ENCODE measurements at places on chromosomes 3 and 15.

- no peak for DNase-seq
These were observed 99.5 kb upstream of the FOXB1 start for GRCh38 chr15:59904450-59905135.

DNA sequence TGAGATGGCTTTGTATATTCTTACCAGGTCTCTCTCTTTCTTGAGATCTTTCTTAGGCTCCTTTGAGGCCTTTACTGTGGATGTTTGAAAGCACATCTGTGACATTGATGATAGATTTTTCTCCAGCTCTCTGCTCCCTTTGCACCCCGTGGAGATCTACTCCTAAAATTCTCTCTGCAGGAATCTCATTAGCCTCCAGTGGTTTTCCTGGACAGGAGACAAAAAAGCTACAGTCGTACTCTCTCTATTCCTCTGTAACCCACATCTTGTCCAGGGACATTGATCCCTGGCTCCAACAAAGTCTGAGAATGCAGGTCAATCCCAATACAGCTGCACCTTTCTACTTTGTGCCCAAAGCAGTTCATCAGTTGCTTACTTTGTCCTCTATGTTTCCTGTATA, 68.2 kb downstream of the RBMS3 start:
- no peak for DNase-seq

DNA sequence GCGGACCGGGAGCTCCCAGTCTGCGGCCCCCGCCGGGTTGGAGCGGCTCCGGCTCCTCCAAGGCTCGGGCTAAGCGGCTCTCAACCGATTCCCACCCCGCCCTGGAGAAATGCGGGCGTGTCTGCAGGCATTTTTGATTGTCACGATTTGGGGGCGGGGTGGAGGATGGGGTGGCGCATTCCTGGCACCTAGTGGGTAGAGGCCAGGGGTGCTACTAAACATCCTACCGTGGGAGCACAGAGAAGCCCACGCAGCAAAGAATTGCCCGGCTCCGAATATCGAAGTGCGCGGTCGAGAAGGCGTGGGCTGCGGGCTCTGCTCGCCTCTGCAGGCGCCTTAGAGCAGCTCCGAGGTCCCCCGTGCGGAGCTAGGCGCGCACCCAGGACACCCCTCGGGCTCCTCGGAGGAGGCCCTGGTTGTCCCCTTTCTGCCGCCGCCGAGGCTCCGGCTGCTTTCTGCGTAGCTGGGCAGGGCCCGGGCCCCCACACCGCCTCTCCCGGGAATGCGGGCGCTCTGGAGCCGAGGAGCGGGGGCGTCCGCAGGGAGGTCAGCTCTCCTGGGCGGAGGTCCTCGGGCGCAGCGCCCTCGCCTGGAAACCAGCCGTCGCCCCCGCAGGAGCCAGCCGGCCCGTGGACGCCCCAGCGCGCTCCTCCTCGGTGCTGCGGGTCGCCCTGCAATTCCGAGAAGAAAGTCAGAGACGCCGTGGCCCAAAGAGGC, 16.5 kb upstream of the LAMP3 start:
- peak; percentile 71 for DNase-seq

DNA sequence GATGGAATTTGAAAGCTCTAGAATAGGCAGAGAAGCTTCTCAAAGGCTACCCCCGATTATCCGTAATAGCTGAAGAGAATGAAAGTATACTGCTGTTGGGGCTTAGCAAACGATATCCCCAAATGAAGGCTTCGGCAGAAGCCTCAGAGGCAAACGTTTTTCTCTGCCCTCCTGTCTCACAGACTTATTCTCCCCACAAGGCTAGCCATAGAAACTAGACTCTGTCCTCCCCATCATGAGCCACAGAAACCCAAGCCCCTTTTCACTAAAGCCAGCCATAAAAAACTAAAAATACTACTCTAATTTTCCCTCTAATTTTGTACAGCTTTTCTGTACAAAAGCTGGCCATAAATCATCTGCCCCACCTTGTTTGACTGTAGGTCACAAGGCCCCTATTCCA, 413.4 kb upstream of the CFAP20DC start:
- DNase-seq = no peak

GRCh38 chr15:33810073-33810595, 158.2 kb upstream of the CHRM5 start:
- no peak for DNase-seq

DNA sequence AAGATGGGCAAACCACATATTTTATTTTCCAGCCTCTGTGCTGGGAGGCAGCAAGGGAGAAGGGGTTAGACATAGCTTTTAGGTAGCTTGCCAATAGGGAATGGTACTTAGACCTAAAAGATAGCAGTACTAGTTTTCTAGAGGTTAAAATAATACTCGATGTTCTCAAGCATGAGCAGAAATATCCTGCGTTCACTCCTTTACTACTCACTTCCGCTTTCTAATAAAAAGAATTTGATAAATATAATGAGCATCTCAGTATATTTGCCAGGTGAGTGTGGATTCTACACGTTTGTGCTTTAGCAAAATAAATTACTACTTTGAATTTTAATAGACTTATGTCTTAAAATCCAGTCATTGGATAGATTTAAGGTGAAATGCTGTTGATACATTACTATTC, 39.4 kb upstream of the CD47 start:
- DNase-seq = no peak

GRCh38 chr3:191882289-191882688, 421.3 kb downstream of the PYDC2 start:
- DNase-seq = peak; percentile 9

- DNase-seq = peak; percentile 46
These were observed 1.1 kb downstream of the NPTN start for GRCh38 chr15:73631915-73632669.

DNA sequence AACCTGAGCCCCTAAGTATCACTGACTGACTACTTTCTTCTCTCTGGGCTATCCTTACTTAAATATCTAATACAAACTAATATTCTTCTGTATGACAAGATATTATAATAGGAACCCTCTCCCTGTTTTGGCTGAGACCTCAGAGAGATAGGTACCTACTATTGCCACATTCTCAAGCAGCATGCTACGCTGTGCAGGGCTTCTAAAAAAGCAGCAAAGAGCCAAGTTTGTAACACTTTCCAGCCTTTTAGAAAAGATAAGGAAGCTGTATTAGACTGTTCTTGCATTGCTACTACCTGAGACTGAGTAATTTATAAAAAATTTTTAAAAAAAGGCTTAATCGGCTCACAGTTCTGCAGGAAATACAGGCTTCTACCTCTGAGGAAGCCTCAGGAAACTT, 126.8 kb upstream of the ABI3BP start:
- no peak for DNase-seq

DNA sequence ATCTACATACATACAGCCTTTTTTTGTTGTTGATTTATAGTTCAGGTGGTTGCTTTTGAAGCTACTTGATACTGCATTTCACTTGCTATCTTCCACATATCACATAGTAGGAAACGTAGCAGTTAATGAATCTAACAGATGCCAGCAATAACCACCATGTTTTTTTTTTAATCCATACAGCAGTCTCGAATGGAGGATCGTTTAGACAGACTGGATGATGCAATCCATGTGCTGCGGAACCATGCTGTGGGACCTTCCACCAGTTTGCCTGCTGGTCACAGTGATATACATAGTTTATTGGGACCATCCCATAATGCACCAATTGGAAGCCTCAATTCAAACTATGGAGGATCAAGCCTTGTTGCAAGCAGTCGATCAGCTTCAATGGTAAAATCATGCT, 123.2 kb upstream of the CGNL1 start:
- no peak for DNase-seq

- no peak for DNase-seq
These were observed 2.9 kb downstream of the CBLB start for GRCh38 chr3:105865867-105866350.

GRCh38 chr3:153103406-153103945, 58.5 kb upstream of the RAP2B start:
- DNase-seq = no peak

DNA sequence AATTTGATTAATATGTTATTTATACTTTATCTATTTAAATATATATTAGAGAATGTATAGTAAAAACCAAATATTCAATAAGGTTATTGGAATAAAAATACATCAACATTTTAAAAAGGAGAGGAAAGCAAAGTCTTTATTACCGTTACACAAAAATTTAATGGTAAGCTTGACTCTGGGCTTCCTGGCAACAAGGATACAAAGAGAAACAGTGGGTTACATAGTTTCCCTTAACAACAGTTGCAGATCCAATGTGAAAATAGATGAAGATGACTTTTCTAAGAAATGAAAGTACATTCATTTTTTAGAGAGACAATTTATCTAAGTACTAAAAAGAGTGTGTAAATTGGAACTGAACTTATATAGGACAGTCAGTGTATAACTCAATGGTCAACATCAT, 6.0 kb upstream of the PHLDB2 start:
- no peak for DNase-seq

DNA sequence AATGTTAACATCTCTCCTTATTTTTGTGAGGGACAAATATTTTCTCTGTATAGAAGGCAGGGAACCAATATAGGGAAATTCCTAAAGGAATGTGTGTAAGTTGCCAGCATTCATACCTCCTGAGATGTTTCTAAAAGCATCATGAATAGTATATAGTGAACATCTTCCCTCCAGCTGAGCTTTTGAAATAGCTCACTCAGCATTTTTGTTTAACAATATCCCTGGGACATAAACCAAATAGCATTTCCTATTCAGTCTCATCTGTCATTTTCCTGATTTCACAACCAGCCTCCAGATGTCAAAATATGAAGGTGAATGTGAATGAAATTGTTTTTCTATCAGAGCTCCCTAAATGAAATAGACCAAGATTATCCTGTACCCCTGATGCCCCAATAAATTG, 137.2 kb downstream of the PPM1L start:
- DNase-seq = no peak

- no peak for DNase-seq
These were observed 33.1 kb downstream of the TP63 start for GRCh38 chr3:189664311-189664710.

DNA sequence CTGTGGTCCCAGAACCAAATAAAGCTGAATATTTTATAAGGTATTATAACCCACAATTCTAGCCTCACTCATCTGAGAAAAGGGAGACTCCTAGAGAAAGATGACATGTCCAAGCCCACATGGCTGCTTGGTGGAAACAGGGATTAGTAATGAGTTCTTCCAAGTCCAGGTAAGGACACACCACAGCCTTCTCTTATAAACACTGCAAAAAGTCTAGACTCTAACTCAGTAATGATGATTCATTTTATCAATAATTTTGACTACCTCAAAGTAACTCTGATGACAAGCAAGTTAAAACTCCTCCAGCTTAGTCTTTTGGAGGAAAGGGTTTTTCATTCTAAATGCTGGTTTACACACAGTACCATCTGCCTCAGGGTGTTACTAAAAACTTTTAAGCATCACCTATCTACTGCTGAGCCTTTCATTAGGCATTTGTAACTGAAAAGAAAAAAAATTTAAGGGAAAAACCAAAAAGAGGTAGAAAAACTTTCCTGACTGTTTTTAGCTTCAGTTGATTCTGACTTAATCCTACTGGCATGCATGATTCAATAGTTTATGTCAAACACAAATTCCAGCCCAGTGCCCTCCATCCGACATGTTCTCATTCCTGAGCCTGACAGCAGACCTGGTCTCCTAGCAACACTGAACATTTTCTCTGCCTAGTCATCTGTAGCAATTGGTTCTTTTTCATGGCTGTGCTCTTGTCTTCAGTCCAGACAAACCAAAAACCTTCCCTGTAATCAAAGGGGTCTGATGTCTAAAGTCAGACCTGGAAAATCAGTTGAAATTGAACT, 43.9 kb downstream of the P3H2 start:
- DNase-seq = peak; percentile 63

DNA sequence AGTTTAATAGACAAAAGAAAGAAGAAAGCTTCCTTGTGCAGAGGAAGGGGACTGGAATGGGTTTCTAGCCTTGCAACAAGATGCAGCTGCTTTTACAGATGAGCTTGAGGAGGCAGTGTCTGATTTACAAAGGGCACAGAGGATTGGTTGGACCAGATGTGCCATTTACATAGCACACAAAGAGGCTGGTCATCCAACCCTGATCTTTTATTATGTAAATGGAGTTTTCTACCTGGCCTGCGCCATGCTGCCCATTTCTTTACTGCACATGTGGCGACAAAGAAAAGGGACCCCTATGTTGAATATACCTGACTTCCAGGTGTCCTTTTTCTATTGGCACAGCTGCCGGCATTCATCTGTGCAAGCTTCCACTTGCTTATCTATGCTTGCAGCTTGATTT, 409.4 kb upstream of the FRG2C start:
- DNase-seq = no peak

DNA sequence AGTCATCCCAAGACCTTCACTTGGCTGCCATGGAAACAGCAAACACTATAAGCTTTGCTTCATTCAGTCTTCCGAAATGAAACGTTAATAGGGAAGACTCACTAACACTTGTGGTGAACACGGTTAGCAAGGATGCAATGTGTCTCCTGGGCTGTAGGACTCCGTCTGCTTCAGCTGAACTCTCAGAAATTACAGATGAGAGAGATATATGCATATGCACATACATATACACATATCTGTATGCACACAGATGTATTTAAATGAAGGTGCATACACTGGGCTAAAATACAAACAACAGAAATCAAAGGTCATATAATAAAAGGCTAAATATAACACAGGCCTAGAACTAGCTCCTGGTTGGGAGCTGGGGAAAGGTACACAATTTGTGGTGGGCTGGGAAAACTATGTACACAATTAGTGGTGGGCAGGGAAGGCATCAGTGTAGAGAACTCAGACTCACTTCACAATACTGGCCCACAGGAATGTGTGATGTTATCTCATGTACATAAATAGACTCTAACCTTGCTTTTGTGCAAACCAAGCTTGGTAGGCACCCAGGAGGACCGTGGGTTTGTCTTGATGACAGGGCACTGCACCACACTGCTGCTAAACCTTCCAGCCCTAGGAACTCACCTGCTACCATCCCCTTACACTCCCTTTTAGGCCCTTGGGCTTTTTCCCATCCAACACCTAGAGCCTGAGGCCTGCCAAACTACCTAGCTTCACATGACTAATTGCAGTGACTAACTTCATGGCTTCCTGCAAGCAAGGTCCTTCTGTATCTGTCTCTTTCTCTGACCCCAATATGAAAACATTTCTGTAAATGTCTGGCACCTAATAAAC, 873.1 kb downstream of the NSUN3 start:
- DNase-seq = peak; percentile 23

GRCh38 chr15:26504009-26504408, 268.9 kb downstream of the GABRB3 start:
- DNase-seq = no peak

GRCh38 chr3:76859596-76859995, 180.3 kb upstream of the ROBO2 start:
- no peak for DNase-seq
